ENCODE measurements at places on chromosomes 7 and 10. TPM values are rescaled to one million over a fixed set of nuclear protein-coding genes. Genes with fewer than 3 reads are reported as not detected.

The CYTH3 gene
- total RNA-seq: 4.5 TPM

DNA sequence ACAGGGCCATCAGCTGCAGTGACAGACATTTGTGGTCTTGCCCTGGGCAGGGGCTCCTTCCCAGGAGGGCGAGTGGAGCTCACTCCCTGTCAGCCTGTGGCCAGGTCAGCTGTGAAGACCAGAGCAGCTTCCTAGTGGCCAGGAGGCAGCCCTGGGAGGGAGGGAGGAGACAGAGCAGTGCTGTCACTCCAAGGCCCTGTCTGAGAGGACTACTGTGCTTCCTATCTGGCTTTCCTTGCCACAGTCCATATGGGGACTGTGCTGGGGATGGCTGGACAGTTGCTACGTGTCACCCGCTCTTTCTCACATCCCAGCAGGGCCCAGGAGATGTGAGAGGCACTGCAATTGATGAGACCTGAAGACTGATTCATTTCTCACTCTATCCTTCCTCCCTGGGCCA, 15.2 kb upstream of the ADCYAP1R1 start:
- no peak overlapping the region for H3K27ac ChIP-seq
- H3K36me3 ChIP-seq: no peaks in the 10 kb centered on the region
- H3K4me3 ChIP-seq: no peak overlapping the region
- no peaks in the 10 kb centered on the region for H3K27me3 ChIP-seq
- H3K4me1 ChIP-seq: no peaks in the 10 kb centered on the region

DNA sequence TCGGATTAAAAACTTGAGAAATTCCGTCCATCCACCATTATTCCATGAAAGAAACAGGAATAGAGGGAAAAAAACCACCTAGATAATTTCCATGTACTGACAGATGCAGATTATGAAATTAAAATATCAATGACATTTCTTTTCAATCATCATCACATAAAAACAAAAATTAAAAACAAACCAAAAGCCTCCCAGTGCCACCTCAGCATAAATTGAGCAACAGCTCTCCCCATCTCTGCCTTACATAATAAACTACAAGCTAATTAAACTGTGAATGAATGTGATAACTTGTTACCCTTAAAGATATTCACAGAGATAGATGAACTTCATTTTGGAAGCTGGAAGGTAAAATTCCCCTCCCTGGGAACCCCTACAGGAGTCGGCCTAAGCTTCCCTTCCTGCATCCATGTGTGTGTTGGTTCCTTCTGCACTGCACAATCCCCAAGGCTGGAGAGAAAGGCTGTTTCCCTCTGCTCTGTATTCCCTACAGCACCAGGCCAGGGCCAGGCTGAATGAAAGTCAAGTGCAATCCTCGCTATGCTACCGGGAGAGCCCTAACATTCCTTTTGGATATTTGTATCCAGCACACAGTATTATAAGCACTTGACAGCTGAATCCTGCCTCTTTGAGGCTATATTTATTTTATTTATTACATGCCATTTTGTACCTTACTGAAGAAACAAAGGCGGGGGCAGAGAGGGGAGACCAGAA, 8.1 kb downstream of the CCDC6 start:
- H3K27ac ChIP-seq: no peak overlapping the region
- no peaks in the 10 kb centered on the region for H3K27me3 ChIP-seq
- no peaks in the 10 kb centered on the region for H3K36me3 ChIP-seq
- H3K4me1 ChIP-seq: peaks cover 11% of the 10 kb centered on the region
- no peak overlapping the region for H3K4me3 ChIP-seq

GRCh38 chr10:18402853-18403252, 248.5 kb downstream of the NSUN6 start:
- no peaks in the 10 kb centered on the region for H3K36me3 ChIP-seq
- H3K27me3 ChIP-seq: no peaks in the 10 kb centered on the region
- DNase-seq: no peak
- H3K4me3 ChIP-seq: no peak overlapping the region

GRCh38 chr10:3530783-3531645, 254.0 kb downstream of the KLF6 start:
- H3K4me3 ChIP-seq: no peak overlapping the region
- H3K4me1 ChIP-seq: no peaks in the 10 kb centered on the region
- H3K36me3 ChIP-seq: no peaks in the 10 kb centered on the region
- DNase-seq: no peak
- H3K27me3 ChIP-seq: peaks cover 4% of the 10 kb centered on the region
